NCI-H460 (cell line): ENCODE measurements at places on chromosomes 3 and 15.

DNA sequence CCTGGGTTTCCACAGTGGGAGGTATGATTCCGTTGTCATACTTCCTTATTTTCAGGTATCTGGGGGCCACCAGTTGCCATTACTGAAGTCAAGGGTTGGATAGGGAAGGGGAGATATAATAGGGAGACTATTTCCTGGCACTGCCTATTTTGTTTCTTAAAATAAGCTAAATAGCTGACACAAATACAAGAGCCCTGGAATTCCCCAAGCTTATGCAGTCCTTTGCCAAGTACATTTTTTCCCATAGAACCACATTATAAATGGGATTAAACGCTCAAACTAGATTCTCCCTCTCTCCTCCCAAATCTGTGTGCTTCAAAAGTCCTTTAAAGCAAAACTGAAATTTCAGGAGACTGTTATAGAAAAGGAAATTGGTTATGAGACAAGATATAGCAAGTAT is 68.7 kb downstream of the AP4E1 start:
- no peak for DNase-seq

GRCh38 chr3:43154980-43155379 is 49.1 kb upstream of the POMGNT2 start:
- no peak for DNase-seq

GRCh38 chr3:108036984-108037741 is 53.7 kb downstream of the CD47 start:
- no peak for DNase-seq

DNA sequence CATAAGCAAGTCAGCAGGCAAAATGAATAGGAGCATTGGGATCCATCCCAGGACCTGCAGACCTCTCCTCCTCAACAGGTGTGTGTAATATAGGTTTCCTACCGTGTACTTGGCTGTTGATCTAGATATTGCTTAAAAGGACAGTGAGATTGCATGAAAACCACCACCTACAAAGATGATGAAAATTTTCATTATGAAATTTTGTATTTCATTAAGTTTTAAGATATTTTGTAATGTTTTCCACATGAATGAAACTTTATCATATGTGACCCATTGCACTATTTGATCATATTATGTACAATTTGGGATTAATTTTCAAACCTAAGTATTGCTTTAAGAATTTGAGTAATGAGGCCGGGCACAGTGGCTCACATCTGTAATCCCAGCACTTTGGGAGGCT is 94.3 kb upstream of the TRPM1 start:
- DNase-seq, result no peak

DNA sequence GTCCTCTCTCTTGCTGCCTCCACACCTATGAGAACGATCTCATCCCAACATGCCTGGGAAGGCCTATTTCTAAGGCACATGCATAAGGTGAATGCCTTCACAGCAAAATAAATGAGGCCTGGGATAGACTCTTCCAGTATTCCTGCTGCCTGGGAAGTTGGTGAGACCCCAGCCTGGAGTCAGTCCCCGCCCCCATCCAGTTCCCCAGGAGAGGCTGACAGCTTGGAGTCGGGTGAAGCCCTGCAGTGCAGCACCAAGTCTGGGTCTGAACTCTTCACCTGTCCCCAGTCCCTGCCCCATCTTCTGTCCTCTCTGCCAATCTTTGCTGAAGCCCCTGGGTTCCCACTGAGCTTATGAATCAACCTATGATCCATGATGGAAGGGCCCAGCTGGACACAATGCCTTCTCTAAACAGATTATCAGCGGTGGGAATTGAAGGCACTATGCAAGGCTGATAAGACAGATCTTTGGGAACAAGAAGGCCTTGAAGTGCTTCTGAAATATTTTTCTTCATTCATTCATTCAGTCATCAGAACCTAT is 10.2 kb upstream of the APBA2 start:
- no peak for DNase-seq

- DNase-seq, result no peak
Measured at GRCh38 chr3:119343719-119344118, 49.5 kb downstream of the ARHGAP31 start.

- DNase-seq, result no peak
Measured at GRCh38 chr3:124266487-124266886, 274.6 kb upstream of the ROPN1 start.

DNA sequence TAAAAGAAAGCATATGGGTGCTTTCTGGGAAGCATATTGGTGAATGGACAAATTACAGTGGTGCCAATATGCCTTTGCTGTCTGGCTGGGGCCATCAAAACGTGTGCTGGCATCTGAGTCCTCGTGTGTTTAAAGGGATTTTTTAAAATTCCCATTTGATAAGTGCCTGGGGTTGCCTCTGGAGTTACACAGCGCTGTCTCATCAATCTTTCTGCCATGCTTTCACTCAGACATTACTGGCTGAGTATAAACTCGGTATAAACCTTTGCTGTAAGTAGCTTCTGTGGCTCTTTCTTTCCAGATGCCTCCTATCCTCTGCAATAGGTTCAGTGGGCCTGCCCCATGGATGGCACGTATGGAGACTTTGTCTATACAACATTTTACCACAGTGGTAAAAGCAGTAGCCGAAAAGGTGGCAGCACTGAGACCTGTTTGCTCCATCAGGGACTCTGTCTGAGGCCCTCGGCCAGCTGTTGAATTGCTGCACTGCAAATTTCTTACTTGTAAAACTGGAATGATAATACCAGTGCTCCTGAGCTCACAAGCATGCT is 195.5 kb downstream of the LPP start:
- DNase-seq, result no peak

- DNase-seq, result no peak
Measured at GRCh38 chr3:48437812-48438211, 2.1 kb downstream of the CCDC51 start.

GRCh38 chr3:16134173-16134928 is 40.1 kb upstream of the GALNT15 start:
- DNase-seq, result no peak

- DNase-seq, result no peak
Measured at GRCh38 chr3:228442-229182, 32.0 kb downstream of the CHL1 start.

DNA sequence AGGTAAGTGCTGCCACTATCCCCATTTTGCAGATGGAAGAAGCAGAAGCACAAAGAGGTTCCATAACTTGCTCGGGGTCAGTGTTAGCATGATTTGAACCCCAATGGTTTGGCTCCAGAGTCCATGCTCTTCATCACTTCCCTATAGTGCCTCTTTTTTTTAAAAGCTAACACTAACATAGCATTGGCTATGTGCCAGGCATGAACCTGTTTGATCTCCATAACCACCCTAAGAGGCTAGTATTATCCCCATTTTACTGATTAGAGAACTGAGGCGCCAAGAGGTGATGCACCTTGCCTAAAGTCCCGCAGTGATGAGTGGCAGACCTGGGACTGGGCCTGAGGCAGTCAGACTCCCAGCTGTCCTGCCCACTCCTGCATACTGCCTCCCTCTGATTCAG is 7.3 kb downstream of the LINGO1 start:
- no peak for DNase-seq

DNA sequence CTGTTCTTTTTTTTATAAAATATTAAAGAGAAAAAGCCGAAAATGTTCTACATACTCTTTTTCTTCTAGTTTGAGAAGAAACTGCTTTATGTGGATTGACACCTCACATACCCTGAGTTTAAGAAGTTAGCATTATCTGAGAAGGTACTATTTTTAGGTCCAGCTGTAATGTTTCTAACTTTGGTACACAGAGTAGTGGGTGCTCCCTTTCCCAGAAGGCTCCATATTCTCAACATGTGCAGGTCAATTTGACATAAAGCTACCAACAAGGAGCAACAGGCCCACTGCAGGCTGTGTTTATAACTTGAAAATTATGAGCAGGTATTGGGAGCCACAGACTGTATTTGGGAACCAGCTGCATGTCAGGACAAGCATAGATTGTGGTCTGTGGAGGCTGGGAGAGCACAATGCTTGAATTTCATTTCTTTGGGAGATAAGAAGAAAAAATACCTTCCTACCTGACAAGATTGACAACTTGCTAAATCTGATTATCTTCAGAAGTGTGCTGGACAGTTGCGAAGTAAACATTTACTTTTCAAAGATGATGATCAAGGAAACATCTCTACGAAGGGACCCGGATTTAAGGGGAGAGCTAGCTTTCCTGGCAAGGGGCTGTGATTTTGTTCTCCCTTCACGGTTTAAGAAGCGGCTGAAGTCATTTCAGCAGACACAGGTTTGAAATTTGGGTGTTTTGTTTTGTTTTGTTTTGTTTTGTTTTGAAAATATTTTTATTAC is 57.2 kb downstream of the PPP2R3A start:
- no peak for DNase-seq

GRCh38 chr3:46849686-46850467 is 13.4 kb downstream of the MYL3 start:
- DNase-seq, result no peak

- DNase-seq, result no peak
Measured at GRCh38 chr15:79067969-79068368, 22.6 kb downstream of the RASGRF1 start.

GRCh38 chr3:115862099-115862498 is 238.8 kb downstream of the GAP43 start:
- no peak for DNase-seq

- DNase-seq, result no peak
Measured at GRCh38 chr3:49222002-49222401, 50.6 kb downstream of the KLHDC8B start.

- DNase-seq, result no peak
Measured at GRCh38 chr3:45012577-45012976, 13.5 kb upstream of the CLEC3B start.

GRCh38 chr3:61331929-61332552 is 80.8 kb upstream of the FHIT start:
- DNase-seq, result no peak

- DNase-seq, result no peak
Measured at GRCh38 chr15:32685576-32685975, 32.2 kb upstream of the GREM1 start.

DNA sequence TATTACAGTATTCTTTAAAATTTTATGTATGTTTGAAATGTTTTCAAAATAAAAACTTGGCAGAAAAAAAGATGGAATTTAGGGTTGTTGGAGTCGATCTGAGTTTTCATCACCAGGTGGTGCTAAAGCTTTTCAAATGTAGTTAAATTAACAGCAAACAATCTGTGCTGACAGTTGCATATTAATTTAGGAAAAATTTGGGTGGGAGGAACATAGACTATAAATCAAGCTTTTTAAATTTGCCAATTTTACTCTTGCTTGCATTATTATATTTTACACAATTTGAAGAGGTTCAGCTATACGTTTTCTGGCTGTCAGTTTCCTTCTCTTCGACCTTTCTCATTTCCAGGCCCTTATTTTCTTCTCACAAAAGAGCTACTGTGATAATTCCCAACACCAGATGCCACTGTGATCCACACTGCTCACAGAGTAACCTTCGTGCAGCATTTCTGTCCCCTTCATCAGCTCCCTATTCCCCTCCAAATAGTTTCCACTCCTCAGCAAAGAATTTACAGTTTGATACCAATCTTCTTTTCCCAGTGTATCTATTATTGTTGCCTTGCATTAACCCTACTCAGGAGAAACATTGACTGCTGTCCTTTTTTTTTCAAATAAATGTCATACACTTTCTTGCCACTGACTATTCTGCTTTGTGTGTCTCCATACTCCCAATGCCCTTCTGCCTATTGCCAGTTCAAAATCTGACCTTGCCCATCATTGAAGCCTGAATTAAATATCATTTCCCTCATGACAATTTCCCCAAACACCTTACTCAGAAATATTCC is 53.4 kb upstream of the EIF5A2 start:
- peak; percentile 22 for DNase-seq

DNA sequence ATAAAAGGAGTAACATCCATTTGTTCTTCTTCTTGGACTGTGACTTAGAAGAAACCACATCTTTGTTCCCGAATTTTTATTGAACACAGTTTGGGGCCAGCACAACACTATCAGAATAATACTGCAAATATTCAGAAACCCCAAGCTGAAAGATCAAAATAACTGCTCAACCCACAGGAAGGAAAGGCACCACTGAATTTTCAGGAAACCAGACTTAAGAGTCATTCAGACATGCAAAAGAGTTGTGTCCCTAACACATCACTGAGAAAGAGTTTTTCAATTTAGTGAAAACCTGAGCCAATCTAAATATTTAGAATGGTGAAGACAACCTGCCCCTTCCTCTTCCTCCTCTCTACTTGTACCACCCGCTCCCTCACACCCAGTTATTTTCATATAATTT is 295.0 kb upstream of the RORA start:
- DNase-seq, result no peak

DNA sequence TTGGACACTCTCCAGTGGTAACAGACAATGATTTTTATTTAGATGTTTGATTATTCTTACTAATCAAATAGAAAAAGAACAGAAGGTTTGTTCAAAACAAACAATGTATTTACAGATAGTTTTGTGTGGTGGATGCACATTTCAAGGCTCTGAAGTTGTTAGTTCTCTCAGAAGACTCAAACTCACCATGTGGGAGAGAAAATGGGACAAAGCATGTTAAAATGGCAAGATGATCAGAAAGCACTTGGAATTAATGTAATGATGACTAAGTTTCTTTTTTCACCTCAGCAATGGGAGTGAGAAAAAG is 450.5 kb upstream of the KCNMB2 start:
- no peak for DNase-seq

GRCh38 chr15:100727291-100727851 is 125.0 kb downstream of the ASB7 start:
- no peak for DNase-seq

- DNase-seq, result no peak
Measured at GRCh38 chr15:62824111-62825015, 218.2 kb upstream of the TPM1 start.

GRCh38 chr3:32989171-32989570 is 37.7 kb downstream of the CCR4 start:
- DNase-seq, result no peak

DNA sequence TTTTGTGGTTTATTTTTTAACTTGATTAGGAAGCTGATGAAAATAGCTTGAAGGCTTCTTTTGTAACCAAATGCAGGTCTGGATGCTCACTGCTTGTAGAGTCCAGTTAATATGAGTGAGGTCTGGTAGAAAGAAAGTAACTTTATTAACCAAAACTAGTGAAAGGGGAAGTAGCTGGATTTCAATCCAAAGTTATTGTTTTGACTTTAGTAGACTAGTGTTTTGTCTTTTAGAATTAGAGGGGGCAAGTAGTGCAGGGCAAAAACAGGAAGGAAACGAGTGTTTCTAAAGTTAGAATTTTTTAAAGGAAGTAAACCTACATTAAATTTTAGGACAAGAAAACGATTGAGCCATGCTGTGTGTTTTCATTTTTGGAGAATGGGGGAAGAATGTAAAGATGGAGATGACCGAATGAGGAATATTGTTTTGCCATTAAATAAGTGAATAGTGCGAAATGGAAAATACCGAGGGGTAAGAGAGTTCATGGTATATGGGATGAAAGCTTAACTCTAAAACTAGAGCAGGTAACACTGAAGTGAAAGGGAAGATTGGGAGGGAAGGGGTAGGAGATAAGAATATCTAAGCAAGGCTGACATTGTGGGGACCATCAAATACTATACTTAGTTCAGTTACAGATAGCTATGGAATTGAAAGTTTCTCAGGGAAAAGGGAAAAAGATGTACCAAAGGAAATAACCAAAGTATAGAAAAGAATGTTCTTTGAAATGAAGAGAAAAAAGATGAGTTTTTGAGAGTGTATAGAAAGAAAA is 40.0 kb downstream of the USP3 start:
- no peak for DNase-seq

GRCh38 chr15:41936649-41937567 is 35.4 kb downstream of the EHD4 start:
- no peak for DNase-seq
